ENCODE measurements at places on chromosomes 7 and 10.

DNA sequence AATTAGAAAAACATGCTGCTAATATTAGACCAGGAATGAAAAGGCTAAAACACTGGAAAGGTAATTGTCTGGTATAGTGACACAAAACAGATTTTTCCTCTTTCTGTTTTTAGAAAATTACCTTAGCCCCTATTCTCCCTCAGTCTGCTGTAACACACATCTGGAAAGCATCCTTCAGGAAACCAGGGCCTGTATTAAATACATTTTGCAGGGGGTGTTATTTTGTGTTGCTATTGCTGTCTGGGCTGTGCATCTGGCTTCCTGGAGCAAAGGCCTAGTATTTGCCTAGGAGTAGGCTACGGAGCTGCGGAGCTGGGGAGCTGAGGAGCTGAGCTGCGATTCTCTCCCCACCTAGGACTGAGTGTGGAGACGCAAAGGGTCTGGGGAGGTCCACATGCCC is 169.3 kb downstream of the GFRA1 start:
- no peak for DNase-seq

GRCh38 chr7:87882151-87882937 is 6.1 kb downstream of the DBF4 start:
- no peak for DNase-seq

DNA sequence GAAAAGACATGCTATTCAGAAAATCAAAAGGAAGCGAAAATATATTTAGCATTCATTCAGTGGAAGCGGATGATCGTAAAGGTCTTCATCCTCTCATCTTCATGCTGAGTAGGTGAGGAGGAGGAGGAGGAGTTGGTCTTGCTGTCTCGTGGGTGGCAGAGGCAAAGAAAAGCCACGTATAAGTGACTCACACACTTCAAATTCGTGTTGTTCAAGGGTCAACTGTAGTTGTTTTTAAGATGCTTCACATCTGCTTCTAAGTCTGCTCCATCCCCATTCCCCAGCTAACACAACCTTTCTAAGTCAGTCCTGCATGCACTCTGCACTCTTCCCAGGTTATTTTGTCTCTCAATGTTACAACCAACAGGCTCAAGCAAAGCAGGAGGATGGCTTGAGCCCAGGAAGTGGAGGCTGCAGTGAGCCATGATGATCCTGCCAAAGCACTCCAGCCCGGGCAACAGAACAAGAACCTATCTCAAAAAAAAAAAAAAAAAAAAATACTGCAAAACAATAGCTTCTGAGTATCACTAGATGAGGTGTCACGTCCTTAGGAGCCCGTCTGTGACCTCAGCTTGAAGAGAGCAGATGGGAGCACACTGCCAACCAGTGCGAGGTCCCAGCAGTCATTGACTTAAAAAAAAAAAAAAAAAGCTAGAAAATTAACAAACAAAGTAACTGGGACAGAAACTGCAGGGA is 70.5 kb downstream of the SFMBT2 start:
- DNase-seq: no peak

- DNase-seq: no peak
Observed at GRCh38 chr7:66535414-66536329, 93.0 kb upstream of the KCTD7 start.

GRCh38 chr10:23047201-23048050 is 48.0 kb upstream of the MSRB2 start:
- no peak for DNase-seq

All from GM12878 (cell line).